Stimulated activated CD4-positive, alpha-beta T cell treated with anti-CD3 and anti-CD28 coated beads, Interleukin-12 subunit alpha, Interleukin-12 subunit beta, amount 100 ng/mL, for 48 hours (primary cell): ENCODE measurements at places on chromosomes 2 and 18.

DNA sequence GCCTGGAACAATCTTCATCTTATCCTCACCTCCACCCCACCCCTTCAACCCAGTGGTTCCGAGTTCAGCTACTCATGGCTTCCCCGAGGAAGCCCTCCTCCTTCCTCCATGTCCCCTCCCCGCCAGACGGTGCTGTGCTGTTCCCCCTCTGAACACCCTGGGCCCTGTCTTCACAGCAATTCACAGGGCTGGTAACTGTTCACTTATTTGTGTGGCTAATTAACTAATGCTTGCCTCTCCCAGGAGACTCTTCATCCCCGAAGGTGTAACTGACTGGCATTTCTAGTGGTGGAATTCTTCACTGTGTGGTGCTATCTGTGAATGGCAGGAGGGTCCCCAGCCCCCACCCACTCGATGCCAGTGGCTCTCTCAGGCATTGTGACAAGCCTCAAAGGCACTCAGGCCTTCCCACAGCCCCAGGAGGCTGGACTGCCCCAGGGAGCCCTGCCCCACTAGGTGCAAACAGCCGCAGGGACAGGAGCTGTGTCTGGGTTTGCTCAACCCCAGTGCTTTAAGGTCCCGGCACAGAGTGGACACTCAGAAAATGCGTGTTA, 133.7 kb upstream of the ID2 start:
- no peak for DNase-seq

- DNase-seq, result no peak
These were observed 19.7 kb upstream of the SH3RF3 start for GRCh38 chr2:109109342-109109741.

DNA sequence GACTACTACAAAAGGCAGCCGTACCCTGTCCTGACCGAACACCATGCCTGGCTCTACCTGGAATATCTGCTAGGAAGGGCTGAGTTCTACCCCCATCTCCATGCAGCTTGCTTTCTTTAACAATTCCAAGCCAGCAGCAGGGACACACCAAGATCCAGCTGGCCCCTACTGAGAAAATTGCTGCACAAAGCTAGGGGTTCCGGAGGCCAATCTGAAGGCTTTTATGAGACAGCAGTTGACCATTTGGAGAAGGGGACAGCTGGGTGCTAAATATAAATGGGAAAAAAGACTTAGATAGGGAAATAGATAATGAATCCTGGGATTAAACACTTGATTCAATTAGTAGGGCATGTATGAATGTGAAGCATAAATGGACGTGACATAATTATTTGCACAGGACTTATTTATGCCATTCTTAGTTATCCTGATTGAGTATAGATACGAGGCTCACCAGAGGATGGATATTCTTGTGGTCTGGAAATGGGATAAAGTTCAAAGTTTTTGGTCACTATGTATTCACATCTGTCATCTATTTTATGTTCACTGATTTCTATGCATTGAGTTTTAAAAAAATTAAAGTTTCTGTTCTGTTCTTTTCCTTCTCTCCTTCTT, 204.0 kb downstream of the ZNF521 start:
- no peak for DNase-seq

DNA sequence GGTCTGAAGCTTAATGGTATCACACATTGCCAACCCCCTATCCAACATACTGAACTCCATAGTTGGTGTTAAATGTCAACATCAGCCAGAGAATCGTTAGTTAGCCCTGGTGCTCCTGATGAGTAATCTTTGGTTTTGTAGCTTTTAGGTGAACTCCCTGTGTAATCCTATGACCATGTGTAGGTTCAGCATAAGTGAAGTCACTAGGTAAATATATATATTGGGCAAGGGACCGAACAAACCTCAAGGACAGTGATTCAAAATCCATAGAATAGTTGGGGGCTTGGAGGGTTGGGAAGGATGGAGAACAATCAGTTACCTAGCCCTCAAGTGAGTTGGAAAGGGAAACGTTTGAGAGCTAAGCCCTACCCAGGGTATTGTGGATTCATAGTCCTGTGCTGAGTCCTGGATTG, 16.0 kb upstream of the AP1S3 start:
- no peak for DNase-seq

DNA sequence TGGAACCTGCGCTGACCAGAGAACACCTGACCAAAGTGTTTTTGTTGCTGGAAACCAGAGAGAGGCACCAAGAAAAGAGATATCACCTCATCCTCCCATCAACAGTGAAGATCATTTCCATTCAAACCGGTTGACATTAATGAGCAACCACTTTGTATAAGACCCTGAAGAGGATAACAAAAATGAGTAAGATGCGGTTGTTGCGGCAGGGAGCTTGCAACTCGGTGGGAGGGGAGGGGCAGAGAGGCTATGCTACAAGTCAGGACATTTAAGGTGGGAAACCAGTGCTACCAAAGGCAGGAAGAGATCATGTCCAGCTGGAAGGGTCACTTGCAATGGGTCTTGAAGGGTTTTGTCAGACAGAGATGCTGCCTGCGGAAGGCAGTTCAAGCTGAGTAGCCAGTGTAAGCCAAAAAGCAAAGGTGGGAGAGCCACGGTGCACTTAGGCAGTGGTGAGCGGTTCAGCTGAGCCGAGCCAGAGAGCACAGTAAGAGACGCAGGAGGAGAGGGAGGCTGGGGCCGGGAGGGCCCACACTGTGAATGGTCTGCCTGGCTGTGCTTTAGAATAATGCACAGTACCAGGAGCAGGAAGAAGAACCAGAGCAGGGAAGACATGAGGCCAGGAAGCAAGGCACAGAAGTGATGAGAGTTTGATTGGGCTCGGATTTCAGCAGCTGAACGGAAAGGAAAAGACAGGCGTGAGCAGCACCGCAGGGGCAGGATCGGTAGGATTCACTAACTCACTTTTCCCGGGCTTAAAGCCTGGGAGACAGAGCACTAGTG, 24.4 kb upstream of the DTNB start:
- no peak for DNase-seq

DNA sequence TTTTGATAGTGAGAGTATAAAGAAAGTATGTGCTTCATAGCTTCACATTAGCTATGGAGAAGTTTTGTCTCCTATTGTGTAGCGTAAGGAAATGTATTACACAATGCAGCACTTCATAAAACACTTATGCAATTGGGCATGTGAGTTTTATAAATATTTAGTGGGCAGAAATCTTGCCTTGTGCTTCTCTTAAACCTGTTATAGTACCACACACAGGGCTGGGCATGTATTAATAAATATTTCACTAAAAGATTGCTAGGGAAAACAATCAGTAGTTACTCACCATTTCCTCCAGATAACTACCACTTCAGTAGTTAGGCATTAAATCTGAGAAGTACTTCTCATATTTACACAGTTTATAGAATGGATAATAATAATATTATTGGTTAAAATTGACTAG, 1080.8 kb upstream of the PIK3C3 start:
- no peak for DNase-seq

DNA sequence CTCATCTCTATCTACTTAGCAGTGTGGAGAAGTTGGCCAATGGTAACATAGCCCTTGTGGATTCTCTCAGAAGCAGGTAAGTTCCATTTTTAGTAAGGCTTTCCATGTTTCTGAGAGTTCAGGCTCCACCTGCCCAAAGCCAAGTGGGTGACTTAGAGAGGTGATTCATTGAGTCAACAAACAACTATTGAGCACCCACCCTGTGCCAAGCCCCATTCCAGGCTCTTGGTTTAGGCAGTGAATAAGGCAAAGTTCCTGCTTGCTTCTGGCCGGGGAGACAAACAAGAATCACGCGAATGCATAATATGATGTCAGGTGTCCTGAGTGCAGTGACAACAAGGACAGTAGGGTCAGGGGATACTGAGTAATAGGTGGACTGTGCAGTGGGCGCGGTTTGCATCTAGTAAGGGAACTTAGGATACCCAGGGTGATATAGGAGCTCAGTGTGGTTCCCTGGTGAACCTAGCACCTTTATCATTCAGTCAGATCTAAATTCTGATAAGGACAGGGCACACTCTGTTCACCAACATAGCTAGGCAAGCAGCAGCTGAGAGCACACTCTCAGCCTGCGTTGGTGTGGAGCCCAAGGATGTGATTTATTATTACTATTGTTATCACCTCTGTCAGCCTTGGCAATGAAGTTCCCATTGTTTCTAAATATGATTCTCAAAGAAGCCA, 31.7 kb upstream of the KCTD1 start:
- no peak for DNase-seq

- DNase-seq, result no peak
These were observed 3.8 kb downstream of the CREB1 start for GRCh38 chr2:207533461-207534008.

DNA sequence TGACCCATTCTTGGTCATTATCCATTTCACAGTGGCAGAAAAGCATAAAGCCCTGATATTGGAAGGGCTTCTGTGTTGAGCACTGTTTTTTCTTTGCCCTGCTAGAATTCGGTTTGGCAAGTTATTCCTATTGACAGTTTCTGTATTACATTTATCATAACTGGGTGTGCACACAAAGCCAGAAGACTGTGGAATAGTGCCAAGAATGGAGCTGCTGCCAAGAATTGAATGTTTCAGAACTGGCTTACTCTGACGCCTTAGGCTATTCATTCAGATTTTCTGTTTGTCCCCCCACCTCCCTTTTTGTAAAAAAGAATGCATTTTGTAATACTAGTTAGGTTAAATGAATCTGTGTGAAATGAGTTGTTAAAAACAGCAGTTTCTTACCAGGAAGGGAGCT, 12.7 kb downstream of the KDM3A start:
- no peak for DNase-seq

DNA sequence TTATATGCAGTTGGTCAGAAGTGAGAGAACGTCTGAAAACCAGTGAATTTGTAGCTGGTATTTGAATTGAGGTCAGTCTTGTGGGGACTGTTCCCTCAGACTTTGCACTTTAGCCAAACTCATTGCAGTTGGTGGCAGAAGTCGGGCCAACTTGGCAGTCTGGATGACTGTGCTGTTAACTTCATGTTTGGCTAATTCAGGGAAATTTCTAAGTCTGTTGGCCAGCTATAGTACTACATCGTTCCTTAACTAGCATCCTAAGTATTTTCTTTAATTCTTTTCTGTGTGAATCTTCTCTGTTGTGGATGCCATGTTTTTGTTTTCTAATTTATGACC, 806.8 kb upstream of the GCFC2 start:
- no peak for DNase-seq
